Eye (tissue), 1 donor: ENCODE measurements at places on chromosomes 3 and 15.

DNA sequence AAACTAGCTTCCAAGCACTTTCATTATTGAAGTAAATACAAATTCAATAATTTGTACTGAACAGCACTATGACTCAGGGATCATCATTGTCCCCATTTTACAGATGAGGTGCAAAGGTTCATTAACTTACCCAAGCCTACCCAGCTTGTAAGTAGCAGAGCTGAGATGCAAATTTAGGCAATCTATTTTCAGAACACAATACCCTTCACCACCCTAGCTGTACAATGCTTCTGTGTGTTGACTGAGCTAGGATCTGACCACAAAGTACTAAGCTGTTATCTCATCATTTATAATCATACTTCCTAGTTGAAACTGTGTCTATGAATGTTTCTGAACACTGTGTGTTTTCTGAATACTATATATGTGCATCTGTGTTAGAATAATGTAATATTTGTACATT, 3.2 kb upstream of the ILDR1 start:
- no peak for DNase-seq

DNA sequence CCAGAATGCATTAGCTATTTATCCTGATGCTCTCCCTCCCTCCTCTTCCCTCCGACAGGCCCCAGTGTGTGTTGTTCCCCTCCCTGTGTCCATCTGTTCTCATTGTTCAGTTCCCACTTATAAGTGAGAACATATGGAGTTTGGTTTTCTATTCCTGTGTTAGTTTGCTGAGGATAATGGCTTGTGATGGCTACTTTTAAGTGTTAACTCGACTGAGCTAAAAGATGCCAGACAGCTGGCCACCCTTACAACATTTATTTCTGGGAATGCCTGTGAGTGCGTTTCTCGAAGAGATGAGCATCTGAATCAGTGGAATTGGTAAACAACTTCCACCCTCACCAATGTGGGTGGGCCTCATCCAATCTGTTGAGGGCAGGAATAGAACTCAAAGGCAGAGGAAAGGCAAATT, 24.7 kb upstream of the TM2D3 start:
- DNase-seq, result peak; percentile 70

- DNase-seq, result no peak
These were observed 1.1 kb downstream of the EAF1 start for GRCh38 chr3:15428539-15428938.

DNA sequence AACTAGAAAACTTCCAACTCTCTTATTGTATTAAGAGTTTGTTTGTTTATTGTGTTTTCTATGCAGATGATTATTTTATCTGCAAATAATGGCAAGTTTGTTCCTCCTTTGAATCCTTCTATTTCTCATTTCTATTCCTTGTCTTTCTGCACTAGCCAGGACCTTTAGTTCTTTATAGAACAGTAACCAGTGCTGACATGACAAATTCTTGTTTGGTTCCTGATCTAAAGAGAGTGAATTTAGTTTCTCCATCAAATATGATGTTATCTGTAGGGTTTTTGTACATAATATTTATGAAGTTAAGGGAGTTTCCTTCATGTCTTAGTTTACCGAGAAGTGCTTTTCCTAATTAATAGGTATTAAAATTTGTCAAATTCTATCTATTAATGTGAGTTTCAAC, 100.8 kb upstream of the STRIT1 start:
- no peak for DNase-seq

- no peak for DNase-seq
These were observed 107.1 kb upstream of the TSC22D2 start for GRCh38 chr3:150300852-150301517.

DNA sequence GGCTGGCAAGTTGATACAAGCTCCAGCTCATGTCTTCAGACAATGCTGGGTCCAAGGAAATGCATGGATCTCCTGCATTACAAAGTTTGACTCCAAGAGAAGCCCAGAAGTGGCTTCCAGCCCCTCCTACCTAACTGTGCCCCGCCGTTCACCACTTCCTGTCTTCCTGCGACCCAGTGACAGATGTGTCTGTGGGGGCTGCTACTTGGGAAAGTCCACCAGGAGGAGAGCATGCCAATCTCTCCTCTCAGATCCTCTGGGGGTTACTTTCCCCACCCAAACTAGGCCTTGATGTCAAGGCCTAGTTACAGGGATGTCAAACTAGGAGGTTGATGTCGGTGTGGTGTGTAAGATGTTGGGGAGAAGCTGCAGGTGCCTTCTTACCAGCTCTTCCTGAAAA, 133.6 kb upstream of the RASGRP1 start:
- no peak for DNase-seq

DNA sequence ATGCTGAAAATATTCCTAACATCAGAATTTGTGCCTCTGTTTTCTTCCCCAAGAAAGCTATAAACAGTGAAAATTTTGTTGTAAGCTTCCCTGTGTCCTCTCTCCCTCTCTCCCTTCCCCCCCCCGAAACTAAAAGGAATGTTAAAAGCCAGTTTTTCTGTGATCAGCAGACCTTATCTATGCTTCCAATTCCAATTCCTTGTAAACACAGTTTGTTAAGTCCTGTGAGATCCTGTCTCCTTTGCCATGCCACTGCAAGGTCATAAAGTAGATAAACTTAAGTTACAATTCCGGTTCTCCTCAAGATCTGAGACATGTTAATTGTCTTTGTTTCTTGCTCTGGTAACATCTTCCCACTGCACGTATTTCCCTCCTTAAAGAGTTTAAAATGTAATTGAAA, 42.9 kb upstream of the DHX36 start:
- DNase-seq, result no peak
